ENCODE measurements at places on chromosomes 2 and 18.

DNA sequence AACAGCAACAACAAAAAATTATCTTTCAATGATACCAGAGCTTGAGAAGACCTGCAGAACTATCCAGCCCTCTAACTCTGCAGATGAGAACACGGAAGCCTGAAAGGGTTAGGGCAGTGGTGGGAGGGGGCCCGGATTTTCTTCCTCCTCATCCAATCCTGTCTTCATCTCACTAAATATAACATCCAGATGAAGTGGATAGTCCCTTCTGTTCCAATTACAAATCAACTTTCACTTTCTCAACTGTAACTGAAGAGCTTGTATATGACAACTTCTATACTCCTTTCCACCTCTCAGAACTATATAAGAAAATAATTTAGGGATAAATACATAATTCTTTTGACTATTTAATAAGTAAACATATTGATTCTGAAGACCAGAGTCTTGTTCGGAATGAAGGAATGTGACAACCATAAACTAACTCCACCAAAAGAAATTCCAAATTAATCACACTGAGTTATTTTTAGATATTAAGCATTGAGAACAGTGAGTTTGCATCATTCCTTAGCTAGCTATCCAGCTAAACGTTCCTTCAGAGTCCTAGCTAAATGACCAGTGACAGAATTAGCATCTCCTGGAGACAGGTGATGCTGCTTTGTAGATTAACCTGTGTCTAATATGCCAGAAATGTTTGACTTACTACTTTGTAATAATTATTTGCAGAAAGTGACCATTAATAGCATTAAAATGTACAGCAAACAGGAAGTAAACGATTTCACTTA, 32.7 kb downstream of the SFT2D3 start:
- no peak for DNase-seq

DNA sequence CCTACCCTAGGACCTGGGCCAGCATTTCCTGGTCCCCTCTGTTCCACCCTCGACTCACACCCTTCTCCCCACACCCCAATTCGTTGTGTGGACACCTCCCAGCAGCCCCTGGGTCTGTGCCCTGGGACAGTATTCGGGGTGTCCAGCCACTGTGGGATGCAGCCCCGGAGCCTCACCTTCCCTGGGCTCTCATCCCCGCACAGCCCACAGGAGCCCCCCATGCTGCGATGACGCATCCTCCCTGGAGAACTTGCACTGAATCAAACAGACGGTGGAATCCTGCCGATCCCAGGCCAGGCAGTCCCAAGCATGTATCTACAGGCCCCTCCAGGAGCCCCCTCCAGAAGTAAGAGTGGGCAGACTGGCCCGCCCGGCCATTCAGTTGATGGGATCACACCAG, 9.7 kb downstream of the ITM2C start:
- no peak for DNase-seq

GRCh38 chr2:43321446-43321845, 95.0 kb upstream of the ZFP36L2 start:
- DNase-seq, result no peak

DNA sequence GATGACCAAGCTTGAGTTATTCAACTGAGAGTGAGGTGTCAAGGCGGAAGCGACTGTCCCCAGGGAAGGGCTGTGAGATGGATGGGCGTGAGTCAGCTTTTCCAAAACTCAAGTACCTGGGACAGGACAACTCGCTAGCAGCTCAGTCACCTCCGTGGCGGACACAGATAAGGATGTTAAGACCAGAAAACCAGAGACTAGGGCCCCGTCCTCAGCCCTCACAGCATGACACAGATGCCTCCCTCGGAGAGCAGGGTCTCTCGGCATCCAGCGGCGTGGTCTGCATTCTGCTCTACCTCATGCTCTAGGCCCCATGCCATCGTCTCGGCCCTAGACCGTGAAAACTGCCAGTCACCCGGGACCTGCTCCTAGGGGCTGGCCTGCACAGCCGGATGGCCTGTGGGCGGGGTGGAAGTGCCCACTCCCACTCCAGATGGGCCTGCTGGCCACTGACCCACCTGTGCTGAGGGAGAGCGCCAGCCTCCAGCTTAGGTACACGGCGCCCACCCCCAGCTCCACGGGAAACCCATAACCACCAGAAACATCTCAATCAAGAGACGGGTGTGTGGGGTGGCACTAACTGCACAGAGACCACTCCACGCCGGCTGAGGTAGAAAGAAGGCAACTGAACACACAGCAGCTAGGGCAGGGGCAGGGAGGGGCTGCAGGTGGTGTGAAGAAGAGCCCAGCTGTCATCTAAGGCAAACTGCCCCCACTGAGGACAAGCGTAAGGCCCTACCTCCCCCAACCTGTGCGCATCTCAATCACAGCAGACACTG, 39.8 kb downstream of the ANO7 start:
- DNase-seq, result no peak

GRCh38 chr18:45728336-45729010, 4.5 kb downstream of the SLC14A1 start:
- DNase-seq, result no peak

GRCh38 chr2:216671081-216671411, 24.3 kb downstream of the IGFBP5 start:
- no peak for DNase-seq

GRCh38 chr2:65075605-65076344, 19.6 kb downstream of the CEP68 start:
- DNase-seq, result no peak

DNA sequence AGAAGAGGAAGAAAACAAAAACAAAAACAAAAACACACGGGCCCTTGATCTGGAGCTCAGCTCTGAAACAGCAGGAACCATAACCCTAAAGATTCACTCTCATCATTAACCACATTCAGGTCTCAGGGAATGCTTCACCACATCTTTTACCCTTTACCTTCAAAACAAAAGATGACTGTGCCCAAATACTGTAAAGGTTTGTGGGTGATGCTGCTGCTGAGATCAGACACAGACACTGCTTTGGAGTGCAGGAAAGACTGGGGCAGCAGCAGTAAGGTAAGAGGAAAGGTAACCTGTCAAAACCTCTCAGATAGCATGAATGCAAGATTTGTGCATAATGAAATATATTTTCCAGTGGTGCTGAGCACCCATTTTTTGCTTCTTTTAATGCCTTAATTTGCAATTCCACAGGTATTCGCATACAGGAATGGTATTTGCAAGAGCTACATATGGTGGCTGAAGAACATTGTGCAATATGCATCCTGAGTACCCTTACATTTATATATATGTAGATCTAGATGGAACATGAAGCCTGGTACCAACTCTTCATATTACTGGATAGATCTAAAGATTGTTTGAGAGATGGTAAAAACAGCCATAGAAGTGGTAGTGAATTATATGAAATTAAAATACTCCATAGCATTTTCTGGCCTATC, 4.1 kb upstream of the FLACC1 start:
- DNase-seq, result no peak

GRCh38 chr2:22879009-22879863, 505.7 kb upstream of the KLHL29 start:
- DNase-seq, result no peak

DNA sequence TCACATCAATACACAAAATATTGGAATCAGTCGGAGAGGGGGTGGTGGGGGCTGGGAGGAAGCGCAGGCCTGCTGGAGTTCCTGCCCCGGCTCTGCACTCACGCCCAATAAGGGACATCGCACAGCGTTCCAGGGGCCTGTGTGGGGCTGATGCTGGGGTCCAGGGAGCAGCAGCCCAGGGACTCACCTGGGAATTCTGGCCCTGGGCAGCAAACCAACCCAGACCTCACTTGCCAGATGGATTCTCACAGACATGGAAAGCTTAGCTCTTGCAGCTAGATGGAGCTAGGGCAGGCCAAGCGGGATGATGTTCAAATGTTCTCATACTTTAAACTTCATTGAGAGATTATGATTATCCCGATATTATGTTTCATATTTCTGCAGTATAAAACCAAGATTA, 266.6 kb upstream of the TANK start:
- DNase-seq, result no peak

GRCh38 chr18:35581898-35582641, 530 bp downstream of the GALNT1 start:
- no peak for DNase-seq

DNA sequence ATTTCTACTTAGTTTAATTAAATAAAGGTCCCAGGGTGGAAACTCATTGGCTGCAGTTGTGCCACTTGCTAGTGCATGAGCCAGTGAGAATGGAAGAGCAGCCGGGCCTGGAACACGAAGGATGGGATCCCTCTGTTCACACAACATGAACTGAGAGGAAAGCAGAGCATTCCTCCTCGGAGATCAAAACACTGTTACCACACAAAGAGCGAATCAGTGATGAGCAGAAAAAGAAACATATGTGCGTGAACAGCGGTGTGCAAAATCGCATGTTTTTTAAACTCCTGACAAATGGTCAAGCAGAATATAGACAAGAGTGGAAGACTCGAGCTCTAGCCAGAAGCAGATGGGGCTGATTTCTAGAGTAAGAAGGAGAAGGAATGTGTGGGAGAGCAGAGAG, 28.4 kb upstream of the ANKRD44 start:
- DNase-seq, result no peak

DNA sequence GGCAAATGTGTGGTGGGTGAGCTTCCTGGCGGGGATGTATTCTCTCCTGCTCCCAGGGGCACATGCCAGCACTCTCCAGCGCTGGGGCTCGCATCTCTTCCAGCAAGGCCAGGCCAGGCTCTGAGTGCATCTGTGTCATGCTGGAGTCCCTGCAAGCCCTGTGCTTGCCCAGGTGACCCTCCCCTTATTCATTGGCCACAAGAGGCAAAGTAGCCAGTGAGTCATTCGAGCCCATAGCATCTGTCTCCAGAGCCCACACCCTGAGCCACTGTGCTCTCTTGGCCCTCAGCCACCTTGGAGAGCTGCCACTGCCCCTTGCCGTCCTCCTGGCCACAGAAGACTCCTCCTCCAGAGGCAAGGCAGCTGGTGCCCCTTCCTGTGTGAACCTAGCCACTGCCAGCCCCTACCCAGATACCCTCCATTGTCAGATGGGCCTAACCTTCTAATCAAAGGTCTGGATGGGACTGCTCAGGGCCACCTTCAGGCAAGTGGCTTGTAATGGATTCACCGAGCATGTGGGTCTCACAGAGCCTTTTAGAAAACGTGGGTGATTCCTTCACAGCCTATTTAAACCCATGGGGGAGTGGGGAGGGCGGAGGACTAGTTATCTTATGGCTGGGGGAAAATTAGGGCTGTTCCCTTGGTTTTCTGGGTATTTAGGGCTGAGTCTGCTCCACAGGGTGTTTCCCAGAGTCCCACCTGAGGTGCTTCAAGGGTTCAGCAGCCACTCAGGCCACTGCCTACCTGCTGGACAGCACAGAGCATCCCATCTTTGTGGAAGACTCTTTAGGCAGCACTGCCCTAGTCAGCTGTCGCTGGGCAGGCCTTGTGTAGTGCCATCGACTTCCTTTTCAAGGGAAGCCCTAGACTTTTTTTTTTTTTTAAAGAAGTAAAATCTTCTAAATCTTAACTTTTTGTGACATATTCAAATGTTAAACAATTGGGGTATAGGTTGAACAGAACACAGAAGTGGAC, 137.4 kb downstream of the ACOXL start:
- DNase-seq, result no peak

DNA sequence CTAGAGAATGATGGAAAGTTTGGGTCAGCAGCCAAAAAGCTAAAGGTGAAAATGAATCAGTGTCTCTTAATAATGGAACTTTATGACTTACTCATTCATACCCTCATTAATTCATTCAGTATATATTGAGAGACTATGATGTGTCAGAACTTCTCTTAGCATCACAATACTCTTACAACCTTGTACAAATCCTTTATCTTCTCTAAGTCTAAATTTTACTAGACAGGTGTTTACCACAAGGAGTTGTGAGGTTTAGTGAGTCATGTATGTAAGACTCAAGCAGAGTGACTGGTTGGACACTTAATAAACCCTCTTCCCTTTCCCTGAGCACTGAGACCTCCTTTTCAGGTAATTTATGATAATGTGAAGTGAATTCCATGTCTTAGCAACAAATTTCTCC, 129.6 kb downstream of the PPP1R1C start:
- no peak for DNase-seq

DNA sequence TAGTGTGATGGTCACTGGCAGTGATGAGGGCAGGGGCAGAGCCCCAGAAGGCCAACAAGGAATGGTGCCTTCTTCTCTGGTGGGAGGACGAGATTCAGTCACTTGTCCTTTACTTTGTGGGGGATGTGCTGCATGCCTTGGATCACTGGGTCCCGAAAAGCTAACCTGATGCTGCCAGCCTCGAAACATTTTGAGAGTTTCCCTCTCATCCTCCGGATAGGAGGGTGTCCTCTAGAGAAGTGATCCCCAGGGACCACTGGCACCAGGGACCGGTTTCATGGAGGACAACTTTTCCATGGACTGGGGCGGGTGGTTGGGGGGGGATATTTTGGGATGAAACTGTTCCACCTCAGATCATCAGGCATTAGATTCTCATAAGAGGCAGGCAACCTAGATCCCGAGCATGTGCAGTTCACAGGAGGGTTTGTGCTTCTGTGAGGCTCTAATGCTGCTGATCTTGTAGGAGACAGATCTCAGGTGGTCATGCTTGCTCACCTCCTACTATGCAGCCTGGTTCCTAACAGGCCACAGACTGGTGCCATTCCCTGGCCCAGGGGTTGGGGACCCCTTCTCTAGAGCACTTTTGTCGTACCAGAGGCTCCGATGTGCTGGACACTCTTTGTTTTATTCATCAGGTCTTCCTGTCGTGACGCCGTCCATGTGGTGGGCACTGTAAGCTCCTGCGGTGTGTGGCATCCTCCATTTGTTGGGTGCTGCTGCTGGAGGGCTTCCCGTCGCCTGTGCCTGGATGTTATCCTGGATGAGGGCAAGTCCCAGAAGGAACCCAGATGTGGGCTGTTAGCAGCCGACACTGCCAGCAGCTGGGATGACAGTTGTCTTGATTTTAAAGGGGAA, 68.5 kb upstream of the HDAC4 start:
- no peak for DNase-seq

GRCh38 chr18:12456441-12456840, 48.7 kb downstream of the PRELID3A start:
- no peak for DNase-seq

GRCh38 chr2:226514895-226515294, 284.7 kb downstream of the IRS1 start:
- no peak for DNase-seq

- DNase-seq, result no peak
Measured at GRCh38 chr2:189515264-189515663, 65.3 kb downstream of the SLC40A1 start.

GRCh38 chr2:85091838-85092237, 41.4 kb upstream of the TCF7L1 start:
- DNase-seq, result no peak

DNA sequence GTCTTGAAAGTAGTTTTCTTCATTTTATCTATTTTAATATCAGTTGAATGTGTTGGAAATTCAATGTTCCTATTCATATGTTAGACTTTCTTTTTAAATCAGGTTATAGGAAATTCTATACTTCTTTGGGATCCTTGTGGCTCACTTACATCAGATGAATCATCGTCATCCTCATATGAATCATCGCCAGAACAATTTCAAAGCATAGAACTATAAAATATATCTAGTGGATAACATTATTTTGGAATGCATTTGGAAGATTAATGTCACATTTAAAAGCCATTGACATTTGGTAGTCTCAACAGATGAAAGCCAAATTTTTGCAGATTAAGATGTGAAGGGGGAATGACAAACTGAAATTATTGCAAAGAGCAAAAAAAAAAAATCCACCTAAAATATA, 94.1 kb downstream of the FAM161A start:
- no peak for DNase-seq

- no peak for DNase-seq
Measured at GRCh38 chr2:46350029-46350689, 53.0 kb downstream of the EPAS1 start.

- DNase-seq, result no peak
Measured at GRCh38 chr2:235810846-235811245, 317.0 kb downstream of the AGAP1 start.

- no peak for DNase-seq
Measured at GRCh38 chr2:8162552-8162951, 519.3 kb upstream of the ID2 start.

GRCh38 chr2:218002845-218003180, at the start of gene TNS1:
TSS of gene TNS1 (minus strand) at chr2:218002995. CDS start at chr2:218002872, 123 bp downstream.
- DNase-seq, result no peak

All from occipital lobe (tissue), 3 donors.